Kidney tubule cell (primary cell): ENCODE measurements at places on chromosomes 7 and 10.

DNA sequence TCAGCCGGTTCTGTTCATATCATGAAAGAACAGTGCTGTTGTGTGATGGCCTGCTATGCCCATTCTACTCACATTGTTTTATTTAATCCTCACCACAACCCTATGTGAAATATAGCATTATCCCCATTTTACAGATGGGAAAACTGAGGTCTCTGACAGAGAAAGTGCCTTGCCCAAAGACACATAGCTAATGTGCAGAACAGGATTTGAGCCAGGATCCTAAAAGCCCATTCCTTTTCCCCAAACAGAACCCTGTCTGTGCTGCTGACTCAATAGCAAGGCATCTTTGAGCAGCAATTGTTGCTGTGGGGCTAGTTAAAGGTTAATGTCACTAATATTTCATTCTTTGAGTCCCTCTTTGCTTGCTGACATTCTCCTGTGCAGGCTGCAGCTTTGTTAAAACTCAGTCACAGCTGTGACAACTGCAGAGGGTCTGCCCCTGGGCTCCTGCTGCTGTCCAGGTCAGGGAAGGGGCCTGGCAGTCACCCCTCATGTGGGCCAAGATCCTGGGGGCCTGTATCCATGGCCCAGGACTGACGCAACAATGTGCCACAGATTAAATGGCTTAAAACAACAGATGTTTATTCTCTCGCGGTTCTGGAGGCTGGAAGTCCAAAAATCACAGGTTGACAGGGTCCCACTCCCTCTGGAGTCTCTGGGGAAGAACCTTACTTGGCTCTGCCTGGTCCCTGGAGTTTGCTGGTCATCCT, 40.4 kb downstream of the AFAP1L2 start:
- peak; percentile 88 for DNase-seq

DNA sequence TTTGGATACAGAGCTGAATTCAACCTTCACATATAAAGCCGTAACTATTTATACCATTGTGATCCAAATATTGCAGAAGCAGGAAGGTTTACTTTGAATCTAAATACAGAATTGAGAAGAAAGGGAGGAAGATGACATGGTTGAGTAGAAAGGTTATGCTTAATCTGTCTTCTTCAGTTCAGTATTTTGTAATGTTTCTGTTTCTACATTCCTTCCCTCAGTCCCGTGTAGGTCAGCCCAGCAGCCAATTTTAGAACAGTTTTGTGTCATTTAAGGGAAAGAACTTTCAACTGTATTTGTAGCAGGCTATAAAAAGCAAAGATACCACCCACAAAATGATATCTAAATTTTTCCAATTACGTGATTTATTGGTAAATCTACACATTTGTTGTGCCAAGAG, 97.4 kb downstream of the CPED1 start:
- peak; percentile 6 for DNase-seq

- DNase-seq = no peak
Observed at GRCh38 chr10:70355051-70356021, 27.1 kb downstream of the LRRC20 start.

DNA sequence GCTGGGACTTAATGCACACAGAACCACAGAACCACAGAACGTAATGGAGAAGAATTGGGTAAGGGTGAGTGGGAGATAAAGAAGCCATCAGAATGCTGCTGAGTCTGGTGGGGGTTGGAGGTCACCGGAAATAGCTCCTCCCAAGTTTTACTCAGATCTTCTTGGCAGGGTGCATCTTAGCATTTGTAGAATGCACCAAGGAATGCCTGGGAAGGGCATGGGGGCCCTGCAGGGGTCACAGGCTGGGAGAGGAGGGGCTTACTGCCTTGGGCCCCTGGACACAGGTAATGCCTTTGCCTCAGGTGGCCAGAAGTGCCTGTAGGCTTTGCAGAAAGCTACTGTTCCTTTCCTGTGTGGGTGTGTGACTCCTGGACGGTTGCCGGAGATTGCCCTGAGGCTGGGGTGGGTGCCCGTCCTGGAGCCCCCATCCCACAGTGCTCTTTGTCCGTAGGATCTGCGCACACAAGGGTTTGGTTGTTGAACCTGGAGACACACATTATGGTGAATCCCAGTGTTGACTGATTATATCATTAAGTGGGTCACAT, 55.1 kb downstream of the MGMT start:
- DNase-seq = no peak

DNA sequence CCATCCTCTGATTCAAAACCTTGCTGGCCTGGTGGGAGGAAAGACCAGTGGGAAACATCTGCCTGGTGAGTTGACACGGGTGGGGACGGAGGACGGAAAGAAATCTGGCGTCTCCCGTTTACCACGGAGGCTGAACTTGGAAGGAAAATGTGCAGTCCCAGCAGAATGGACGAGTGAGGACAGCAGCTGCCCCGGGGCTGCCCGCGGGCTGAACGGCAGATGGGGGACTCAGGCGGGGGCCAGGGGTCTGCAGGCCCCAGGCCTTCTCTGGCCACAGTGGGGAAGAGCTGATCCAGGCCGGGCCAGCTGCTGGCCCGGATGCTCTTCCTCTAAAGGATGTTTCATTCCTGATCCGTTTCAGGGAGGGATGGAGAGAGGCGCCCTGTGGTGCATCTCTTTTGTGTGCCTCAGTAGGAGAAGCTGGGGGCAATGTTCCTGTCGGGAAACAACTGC, 147.5 kb upstream of the CHST15 start:
- no peak for DNase-seq

GRCh38 chr7:82194016-82194643, 249.4 kb downstream of the CACNA2D1 start:
- DNase-seq = peak; percentile 52

DNA sequence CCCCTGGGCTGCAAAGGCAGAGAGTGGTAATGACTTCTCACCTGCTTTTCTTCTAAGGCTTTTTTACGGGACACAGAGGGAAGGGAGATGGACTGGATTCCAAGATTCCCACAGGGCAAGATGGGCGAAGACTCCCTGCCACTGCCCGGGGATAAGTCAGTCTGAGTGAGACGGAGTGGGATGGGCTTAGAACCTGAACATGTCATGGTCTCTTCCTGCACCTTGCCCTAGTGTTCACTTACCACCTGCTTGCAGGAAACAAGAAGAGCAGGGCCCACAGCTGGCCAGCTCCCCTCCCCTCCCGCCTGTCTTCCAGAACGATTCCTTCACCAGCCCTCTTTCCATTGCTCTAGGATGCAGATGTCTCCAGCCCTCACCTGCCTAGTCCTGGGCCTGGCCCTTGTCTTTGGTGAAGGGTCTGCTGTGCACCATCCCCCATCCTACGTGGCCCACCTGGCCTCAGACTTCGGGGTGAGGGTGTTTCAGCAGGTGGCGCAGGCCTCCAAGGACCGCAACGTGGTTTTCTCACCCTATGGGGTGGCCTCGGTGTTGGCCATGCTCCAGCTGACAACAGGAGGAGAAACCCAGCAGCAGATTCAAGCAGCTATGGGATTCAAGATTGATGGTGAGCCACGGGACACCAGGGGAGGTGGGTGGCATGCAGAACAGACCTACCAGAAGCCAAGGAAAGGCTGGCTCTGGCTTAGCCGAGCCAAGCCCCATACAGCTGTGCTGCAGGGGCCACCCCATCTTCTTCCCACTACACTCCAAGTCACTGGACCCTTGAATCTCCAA, 1.3 kb downstream of the SERPINE1 start:
- no peak for DNase-seq
